ENCODE measurements at places on chromosomes 13 and 19. TPM values are rescaled to one million over a fixed set of nuclear protein-coding genes. Genes with fewer than 3 reads are reported as not detected.

Gene ELOF1
- total RNA-seq, result 35.0 TPM

Gene GADD45B
- 365 TPM for total RNA-seq

Gene HSPB6
- 506 TPM for total RNA-seq

Gene CEACAM7
- not detected for total RNA-seq

Gene MYH14
- 26.4 TPM for total RNA-seq

Gene VSTM1
- total RNA-seq, result not detected

Gene RAB20
- 61.6 TPM for total RNA-seq

Gene RASGRP4
- total RNA-seq, result 8.4 TPM

Gene CNN1
- 21.8 TPM for total RNA-seq

Gene POU4F1
- not detected for total RNA-seq

Gene PSG1
- not detected for total RNA-seq

Gene KIR2DL4
- total RNA-seq, result 0.22 TPM

Gene TPM4
- total RNA-seq, result 385 TPM

Gene C19orf73
- total RNA-seq, result not detected

Gene SCAMP4
- total RNA-seq, result 48.4 TPM

Gene URAD
- 1.7 TPM for total RNA-seq

Gene KLF2
- 228 TPM for total RNA-seq

Gene ZNF480
- total RNA-seq, result 10.1 TPM

Gene ZNF649
- total RNA-seq, result 7.7 TPM

Gene LIN7B
- total RNA-seq, result 4.2 TPM

Gene PRRG2
- total RNA-seq, result 1.1 TPM

Gene MIR17HG
- 3.5 TPM for total RNA-seq

Gene AKT1S1
- 38.8 TPM for total RNA-seq

Gene NOTCH3
- 60.3 TPM for total RNA-seq

Gene NR1H2
- total RNA-seq, result 68.7 TPM

Gene FFAR1
- total RNA-seq, result not detected

Gene ZNF350
- 9.7 TPM for total RNA-seq

Gene SMAD9
- total RNA-seq, result 9.0 TPM

Gene EPS8L1
- total RNA-seq, result 0.58 TPM

Gene SCN1B
- total RNA-seq, result 17.3 TPM

Gene AMER2
- total RNA-seq, result 0.03 TPM
